ENCODE measurements at places on chromosomes 6 and 20.

GRCh38 chr6:149628875-149629510 is 19.5 kb downstream of the KATNA1 start:
- no peak for DNase-seq

DNA sequence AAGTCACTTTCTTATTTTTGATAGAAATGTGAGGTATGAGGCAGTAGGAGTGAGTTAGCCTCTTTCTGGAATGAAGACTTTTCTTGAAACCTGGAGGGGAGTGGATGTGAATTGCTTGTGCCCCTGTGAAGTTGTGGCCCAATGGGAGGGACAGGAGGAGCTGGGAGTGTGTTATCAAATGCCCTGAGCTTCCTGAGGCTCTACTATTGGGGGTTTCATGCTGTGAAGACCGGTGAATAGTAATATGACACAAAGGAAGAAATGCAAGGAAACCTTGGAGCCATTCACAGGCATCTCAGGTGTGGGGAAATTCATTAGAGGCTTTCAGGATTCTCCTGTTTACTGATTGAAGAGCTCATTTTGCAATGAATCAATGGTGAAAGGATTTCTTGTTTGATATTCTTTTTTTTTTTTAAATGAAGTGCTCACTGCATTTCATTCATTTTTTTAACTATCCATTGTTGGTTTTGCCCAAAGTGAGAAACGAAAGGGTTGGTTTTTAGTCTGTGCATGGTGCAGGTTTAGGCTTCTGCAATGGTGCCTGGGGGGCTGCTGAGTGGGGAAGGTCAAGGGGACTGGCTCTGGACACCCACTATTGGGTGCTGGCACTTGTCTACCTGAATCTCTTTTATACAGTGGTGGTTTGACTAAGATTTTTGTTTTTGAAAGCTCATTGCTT is 8.2 kb downstream of the RNF144B start:
- DNase-seq: no peak

DNA sequence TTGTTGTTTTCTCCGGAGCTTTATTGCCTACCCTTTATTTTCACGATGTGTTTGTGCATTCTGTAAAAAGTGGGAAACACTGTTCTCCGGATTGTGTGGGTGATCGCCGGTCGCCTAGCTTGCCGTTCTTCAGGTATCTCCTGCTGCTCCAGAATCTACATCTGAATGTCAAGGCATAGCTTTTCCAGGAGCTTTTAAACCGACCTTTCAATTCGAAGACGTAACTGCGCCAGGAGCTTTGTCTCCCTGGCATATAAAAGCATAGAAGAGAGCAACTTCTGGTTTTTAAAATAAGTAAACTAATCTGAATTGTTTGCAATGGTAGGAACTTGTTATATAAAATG is 96.0 kb downstream of the HFE start:
- no peak for DNase-seq

GRCh38 chr20:8912731-8913130 is 156.2 kb upstream of the PLCB4 start:
- no peak for DNase-seq

DNA sequence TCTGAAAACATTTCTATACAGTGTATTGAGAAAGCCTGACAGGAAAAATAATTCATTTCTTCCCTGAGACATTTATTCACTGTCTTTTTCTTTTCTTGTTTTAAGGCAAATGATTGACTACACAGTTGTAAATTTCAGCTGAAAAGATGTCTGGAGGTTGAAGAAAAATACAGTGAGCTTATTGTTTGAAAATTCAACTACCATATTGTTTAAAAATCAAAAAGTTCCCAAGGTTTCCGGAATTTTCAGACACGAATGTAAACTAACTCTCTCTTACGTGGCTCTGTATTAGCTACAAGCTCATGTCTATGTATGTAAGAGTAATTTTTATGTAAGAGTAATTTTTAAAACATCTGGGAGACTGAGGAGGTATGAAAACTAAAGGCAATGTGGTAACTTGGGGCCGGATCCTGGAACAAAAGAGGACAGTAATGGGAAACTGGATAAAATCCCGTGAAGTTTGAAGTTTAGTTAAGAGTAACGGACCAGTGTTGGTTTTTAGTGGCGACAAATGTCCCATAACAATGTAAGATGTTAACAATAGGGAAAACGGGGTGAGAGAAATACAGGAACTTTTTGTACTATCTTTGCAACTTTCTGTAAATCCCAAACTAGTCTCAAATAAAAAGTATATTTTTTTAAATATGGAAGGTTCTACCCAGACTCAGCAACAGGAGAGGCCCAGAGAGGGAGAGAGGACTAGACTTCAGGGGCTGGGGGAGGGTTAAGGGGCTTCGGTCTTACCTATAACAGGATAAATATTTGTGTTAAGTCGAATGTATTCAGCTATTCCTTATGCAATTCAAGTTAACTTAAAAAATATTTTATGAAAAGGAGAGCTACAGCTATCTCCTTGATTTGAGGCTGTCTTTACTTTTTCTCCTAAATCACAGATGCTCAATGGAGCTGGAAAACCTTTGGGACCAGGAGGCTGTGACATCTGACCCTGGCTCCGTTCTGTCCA is 1.3 kb downstream of the PTGIS start:
- DNase-seq: no peak

DNA sequence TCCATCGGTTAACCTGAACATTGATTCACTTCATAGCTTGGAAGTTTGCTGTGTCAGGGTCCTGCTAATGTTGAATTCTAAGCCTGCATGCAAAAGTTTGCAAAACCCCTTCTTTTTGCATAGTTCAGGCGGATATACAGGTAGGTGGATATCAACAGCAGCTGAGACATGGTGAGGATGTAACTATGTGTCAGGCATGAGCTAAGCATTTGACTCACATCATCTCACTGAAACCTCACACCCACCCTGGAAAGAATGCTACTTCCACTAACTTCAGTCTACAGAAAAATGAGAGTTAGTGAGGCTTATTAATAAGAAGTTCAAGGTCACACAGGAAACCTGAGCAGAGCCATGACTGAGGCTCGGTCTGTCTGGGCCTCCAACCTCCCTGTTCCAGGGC is 276.9 kb downstream of the BMP7 start:
- no peak for DNase-seq

DNA sequence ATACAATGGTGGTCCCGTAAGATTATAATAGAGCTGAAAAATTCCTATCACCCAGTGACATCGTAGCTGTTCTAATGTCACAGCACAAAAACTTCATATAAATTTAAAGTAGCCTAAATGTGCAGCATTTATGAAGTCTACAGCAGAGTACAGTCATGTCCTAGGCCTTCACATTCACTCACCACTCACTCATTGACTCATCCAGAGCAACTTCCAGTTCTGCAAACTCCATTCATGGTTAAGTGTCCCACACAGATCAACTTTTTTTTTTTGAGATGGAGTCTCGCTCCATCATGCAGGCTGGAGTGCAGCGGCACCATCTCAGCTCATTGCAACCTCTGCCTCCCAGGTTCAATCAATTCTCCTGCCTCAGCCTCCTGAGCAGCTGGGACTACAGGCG is 20.9 kb upstream of the KCNG1 start:
- DNase-seq: no peak

All from heart right ventricle (tissue), 16 donors.